ENCODE measurements at places on chromosomes 16 and 17.
A peak's percentile ranks its signal among the peaks of the same experiment; 100 is the strongest.

GRCh38 chr16:11978080-11978479 is 1.5 kb downstream of the SNX29 start:
- DNase-seq = peak; percentile 0

GRCh38 chr17:7222093-7222971 is 2.6 kb downstream of the ACADVL start:
- DNase-seq = no peak

DNA sequence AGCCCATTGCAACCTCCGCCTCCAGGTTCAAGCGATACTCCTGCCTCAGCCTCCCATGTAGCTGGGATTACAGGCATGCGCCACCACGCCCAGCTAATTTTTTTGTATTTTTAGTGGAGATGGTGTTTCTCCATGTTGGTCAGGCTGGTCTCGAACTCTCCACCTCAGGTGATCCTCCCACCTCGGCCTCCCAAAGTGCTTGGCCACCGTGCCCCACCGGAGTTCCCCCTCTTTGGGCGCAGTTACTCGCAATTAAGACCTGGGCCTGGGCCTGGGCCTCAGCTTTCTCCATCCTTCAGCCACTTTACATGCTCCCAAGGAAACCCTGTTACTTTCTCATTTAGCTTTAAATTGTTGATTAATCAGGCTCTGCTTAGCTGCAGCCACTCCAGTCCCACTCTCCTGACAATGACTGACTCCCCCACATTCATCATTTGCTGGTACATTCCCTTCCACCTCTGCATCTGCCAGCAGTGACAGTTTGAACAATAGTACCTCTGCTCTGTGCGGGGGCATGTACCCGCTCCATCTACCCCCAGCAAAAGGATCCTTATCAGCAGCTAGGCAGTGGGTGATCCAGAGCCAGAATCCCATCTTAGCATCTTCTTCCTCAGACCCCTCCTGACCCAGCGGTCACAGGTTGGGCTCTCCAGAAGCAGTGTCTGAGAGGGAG is 47.2 kb upstream of the SLC47A1 start:
- DNase-seq = no peak

- no peak for DNase-seq
Observed at GRCh38 chr17:55283256-55283965, 18.7 kb downstream of the HLF start.

- DNase-seq = no peak
Observed at GRCh38 chr16:24088767-24089166, 167.4 kb upstream of the CACNG3 start.
